WTC11 (cell line): ENCODE measurements at places on chromosomes 7 and 10.

DNA sequence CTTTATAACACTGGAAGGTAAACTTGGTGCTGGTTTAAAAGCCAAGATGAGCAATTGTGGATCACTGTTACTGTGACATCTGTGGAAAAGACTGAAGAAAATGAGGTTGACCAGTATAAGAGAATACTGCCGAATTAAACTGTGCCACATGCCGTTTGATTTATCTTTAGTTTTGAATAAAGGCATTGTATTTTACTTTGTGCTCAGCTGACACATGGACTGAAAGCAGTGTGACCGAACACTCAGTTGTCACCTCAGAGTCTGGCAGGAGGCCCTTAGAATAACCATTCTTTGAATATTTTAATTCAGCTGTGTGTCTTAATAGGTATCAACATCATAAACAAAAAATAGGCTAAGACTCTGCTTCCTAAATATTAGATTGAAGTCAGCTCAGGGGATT is 133.7 kb upstream of the GJD4 start:
- no peak for DNase-seq

GRCh38 chr7:80189638-80190037 is 55.0 kb downstream of the GNAI1 start:
- no peak for DNase-seq

GRCh38 chr7:156474241-156474743 is 166.3 kb upstream of the RNF32 start:
- DNase-seq = no peak

GRCh38 chr10:29067161-29067560 is 221.7 kb upstream of the LYZL1 start:
- DNase-seq = no peak

DNA sequence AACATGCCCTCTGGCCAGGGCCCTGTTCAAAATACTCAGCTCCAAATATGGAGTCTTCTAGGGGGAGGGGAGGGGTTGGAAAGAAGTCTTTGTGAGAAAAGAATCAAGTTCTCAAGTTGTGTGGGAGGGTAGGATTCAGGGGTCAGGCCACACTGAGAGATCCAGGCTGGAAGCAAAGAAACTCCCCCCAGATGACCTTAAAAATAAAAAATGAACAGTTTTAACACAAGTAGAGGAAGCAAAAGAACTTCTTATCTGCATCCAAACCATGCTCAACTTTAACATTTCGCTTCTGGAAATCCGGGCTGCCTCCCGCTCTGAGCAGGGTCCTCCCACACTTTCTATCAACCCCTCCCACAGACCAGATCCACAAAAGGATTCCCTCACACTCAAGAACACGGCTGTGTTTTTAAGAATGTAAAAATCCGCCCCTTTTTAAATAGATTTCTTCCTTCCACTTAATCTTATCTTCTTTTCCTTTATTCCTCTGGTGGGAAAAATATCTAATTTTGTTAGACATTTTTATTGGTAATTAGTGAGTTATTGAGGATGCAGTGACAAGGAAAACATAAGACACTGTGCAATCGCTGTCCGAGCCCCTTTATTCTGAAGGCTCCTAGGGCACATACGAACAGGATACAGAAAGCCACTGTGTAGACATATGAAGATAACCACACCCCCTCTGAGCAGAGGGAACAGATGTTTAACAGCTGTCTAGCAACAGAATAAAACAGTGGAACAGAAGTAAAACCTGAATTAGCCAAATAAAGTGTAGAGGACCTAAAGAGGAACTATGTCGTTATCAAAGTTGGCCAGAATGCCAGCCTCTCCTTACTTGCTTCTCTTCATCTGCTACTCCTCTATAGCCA is 43.8 kb downstream of the CYTH3 start:
- no peak for DNase-seq

- DNase-seq = no peak
These were observed 42.1 kb downstream of the FAM53B start for GRCh38 chr10:124701881-124702656.

GRCh38 chr10:96596422-96597407 is 9.9 kb upstream of the TM9SF3 start:
- no peak for DNase-seq

GRCh38 chr7:51188987-51189386 is 127.6 kb downstream of the COBL start:
- DNase-seq = no peak

- no peak for DNase-seq
These were observed 88.2 kb downstream of the PRPF18 start for GRCh38 chr10:13674645-13675588.

DNA sequence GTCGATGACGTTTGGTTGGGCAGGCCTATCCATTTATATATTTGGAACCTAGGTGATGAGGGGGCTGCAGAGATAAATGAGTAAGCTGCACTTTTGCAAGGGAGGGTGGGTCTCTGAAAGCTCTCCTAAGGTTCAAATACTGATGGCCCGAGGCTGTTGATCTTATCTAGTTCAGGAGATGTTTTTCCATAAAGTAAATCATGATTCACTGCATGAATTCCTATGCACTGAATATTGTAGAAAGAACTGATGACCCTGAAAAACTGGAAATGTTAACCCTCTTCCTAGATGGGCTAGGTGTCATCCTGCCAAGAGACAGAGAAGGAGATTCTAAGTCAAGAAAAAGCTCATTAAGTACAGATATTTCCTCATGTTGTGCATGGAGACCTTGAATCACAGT is 459.9 kb downstream of the PLXNA4 start:
- DNase-seq = no peak

- DNase-seq = no peak
These were observed 22.7 kb upstream of the SMNDC1 start for GRCh38 chr10:110327262-110327914.

DNA sequence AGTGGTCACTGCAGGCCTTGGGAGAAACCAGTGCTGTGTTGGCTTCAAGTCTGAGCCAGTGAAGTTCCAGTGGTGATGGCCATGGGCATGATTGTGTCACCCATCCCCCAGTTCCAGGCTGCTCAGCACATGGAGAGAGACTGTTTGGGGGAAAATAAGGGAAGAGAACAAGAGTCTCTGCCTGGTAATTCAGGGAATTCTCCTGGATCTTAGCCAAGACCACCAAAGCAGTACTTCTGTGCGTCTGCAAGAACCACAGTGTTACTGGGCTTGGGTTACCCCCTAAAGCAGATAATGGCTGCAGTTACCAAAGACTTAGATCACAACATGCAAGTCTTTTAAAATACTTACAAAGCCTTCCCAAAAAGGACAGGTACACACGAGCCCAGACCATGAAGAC is 225.0 kb upstream of the SEMA3C start:
- no peak for DNase-seq

GRCh38 chr7:25399000-25399750 is 170.9 kb upstream of the NPVF start:
- no peak for DNase-seq

GRCh38 chr10:80194373-80195045 is 10.8 kb downstream of the ANXA11 start:
- DNase-seq = no peak

GRCh38 chr7:33926535-33926934 is 21.2 kb downstream of the BMPER start:
- DNase-seq = no peak

GRCh38 chr7:55964261-55965099 is at the start of gene NIPSNAP2:
NIPSNAP2 (plus strand) TSS chr7:55964585; CDS start chr7:55964610, 25 bp downstream.
- DNase-seq = peak; percentile 68

GRCh38 chr7:37119296-37119860 is 329.3 kb downstream of the ELMO1 start:
- no peak for DNase-seq

DNA sequence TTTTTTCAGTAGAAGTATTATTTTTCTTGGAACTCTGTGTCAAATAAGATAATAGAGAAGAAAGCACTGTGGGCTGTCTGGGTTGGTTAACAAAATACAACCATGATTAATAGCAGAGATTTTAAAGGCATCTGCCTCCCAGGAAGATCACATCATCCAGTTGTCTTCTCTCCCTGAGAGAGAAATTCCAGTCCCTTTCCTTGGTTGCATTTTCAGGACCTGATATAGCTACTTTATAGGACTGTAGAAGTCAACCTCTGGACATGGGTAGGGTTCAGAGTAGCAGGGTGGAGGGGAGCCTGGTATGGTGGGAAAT is 309.9 kb upstream of the IGFBP3 start:
- no peak for DNase-seq

GRCh38 chr7:5408777-5409176 is 14.9 kb downstream of the TNRC18 start:
- no peak for DNase-seq

- no peak for DNase-seq
These were observed 46.1 kb downstream of the ITGB8 start for GRCh38 chr7:20376796-20377195.

DNA sequence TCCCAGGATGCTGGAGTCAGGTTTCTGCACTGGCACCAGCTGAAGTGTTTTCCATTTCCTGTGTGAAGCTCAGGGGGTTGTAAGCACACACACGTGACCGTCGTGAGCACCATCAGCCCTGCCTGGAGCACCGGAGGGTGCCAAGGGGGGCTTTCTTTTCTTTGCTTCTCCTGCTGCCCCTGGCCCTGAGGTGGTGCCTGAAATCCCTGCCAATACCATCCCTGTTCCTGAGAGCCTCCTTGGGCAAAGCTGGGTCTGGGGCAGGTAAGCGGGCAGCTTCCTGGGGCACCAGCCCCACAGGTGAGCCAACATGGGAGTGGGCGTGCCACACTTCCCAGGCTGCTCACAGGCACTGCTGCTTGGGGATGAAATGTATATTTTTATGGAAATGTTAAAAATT is 593.6 kb downstream of the DNAJB6 start:
- no peak for DNase-seq

GRCh38 chr7:142642316-142642715 is 107.0 kb upstream of the PRSS1 start:
- no peak for DNase-seq

GRCh38 chr10:12914111-12914510 is 87.4 kb downstream of the CCDC3 start:
- no peak for DNase-seq

DNA sequence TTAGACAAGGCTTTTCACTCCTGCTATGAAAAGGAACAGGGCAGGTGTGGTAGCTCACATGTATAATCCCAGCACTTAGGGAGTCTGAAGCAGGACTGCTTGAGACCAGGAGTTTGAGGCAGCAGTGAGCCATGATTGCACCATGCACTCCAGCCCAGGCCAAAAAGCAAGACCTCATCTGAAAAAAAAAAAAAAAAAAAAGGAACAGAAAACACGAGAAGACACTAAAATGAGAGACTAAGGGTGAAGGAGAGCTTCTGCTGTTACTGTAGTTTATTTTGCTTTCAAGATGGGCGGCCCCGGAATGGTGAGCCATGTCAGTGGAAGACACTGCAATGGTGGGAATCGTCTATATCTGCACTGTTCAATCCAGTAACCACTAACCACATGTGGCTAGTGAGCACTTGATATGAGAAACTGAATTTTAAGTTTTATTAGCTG is 9.9 kb downstream of the PIP4K2A start:
- no peak for DNase-seq

DNA sequence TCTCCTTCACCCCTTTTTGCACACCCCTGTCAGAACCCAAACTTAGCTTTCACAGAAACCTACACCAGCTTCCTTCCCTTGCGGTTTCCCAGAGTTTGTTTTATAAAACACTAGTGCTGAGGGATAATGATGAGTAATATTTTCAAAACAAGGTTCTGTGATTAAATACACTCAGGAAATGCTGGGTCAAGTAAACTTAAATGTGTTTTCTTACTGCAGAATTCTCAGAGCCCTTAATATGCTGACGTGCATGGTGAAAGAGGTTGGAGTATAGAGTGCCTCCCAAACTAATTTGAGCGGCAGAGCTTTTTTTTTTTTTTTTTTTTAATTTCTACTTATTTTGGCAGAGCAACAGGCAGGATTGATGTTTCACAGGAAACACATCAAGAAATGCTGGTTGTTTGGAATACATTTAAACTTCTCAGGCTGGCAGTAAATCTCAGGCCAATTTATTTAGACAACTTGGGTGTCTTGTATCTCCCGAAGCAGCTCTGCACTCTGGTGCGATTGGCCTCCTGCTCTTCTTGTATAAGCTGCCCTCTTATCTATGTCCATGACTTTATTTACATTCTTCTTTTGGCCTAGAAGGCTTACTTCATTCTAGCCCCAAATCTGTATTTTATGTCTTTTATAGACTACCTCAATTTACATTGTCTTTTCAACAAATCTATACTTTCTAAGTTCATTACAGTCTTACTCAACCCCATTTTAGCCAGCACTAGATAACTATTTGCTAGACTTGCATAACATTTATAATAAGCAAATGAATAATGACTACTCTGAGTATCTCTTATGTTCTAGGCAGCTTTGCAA is 165.4 kb downstream of the BMPER start:
- DNase-seq = no peak

DNA sequence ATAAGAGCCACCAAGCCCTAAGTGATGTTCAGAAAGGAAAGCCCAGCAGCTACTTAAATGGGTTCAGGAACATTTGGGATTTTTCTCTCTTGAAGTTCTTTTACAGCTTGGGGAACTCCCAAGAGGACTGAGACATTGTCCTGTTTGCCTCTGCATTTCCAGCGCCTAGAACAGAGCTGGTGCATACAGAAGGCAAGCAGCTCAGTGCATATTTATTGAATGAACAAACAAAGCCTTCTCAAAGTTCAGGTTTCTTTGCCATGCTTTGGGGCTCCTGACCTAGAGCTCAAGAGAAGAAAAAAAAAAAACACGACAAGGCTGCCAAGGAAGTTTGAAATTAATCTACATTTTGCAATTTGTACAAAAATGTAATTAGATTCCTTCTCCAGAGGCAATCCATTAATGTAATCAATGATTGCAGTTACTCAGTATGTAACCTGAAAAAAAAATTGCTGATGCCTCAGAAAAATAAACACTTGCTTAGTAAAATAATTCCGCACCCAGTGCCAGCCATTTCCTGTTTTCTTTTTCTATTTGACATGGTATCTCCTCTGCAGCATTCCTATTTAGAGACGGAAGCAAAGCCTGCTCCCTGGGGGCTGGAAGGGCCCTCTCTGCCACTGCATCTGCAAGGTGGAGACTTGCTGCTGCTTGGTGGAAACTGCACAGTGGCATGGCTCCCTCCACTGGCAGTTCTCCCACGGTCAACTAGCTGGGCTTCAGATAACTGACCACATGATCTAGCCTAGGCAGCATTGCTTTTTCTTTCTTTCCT is 157.3 kb downstream of the TMEM178B start:
- peak; percentile 58 for DNase-seq

DNA sequence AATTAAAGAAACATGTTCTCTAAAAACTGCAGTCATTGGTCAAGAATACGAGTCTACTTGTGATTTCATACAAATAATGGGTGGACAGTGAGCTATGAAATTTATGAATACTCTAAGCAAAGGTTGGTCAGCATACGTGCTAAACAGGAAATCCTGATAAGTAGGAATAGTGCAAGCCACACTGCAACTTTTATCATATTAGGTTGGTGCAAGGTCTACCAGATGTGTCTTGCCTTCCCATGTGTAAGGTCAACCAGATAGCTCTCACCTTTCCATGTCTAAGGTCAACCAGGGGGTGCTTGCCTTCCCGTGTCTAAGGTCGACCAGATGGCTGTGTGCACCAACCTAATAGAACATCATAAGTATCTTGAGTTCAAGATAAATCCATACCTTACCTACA is 2.0 kb upstream of the ITGB1 start:
- DNase-seq = no peak

- no peak for DNase-seq
These were observed 53.7 kb downstream of the IKZF1 start for GRCh38 chr7:50358041-50358705.

GRCh38 chr7:29574659-29575058 is 11.0 kb downstream of the PRR15 start:
- DNase-seq = no peak

- no peak for DNase-seq
These were observed 62.4 kb downstream of the COA1 start for GRCh38 chr7:43666938-43667337.
